ENCODE measurements at places on chromosomes 6 and 20. TPM values are rescaled to one million over a fixed set of nuclear protein-coding genes. Genes with fewer than 3 reads are reported as not detected.

- DNase-seq = peak; percentile 72
These were observed 96.2 kb upstream of the RSPO3 start for GRCh38 chr6:127022302-127022701.

DNA sequence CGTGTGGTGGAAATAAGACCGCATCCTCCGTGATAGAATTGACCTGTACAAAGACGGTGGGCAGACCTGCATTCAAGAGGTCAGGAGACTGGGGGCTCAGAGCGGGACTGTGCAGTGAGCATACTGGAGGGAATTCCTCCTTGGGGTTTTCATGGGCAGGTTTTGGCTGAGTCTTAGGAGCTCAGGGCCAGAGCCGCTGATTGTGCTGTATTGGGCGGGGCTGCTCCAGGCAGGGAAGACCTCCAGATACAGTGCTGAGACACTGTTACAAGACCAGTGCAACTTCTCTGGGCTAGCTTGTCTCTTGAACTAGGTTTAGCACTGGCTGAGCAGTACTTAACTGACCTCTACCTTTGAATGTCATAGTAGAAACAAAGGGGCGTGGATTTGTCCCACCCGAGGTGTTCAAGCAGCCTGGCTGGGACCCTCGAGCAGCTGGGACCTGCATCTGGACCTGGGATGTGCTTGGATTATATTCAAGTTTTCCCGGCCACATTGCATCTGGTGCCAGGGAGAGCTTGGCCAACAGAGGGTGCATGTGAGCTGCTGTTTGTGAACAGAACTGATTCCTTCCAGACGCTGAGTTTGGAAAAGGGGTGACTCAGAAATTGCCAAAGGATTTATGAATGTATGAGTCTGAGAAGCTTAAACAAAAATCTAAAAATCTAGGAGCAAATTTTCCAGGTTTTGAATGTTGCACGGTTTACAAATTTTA is 33.4 kb upstream of the SLC22A1 start:
- peak; percentile 86 for DNase-seq

Gene EEF1A1
- polyA plus RNA-seq = 12,921 TPM

Gene LTB
- 90.8 TPM for polyA plus RNA-seq

DNA sequence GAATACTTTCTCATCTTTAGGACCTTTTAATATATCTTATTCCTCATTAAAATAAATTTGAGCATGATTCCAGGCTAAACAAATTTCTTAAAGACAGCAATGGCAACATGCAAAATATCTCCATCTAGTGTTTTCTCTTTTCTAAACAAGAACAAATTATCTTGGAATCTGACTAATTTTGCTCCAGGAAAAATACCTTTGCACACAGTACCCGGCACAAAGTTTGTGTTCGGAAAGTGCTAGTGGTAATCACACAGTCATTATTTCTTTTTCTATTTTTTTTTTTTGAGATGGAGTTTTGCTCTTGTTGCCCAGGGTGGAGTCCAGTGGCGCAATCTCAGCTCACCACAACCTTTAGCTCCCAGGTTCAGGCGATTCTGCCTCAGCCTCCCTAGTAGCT is 8.2 kb upstream of the EFHC1 start:
- no peak for DNase-seq

GRCh38 chr6:158773581-158774449 is 45.4 kb downstream of the EZR start:
- peak; percentile 35 for DNase-seq

GRCh38 chr6:158972241-158973233 is 27.5 kb downstream of the RSPH3 start:
- no peak for DNase-seq

DNA sequence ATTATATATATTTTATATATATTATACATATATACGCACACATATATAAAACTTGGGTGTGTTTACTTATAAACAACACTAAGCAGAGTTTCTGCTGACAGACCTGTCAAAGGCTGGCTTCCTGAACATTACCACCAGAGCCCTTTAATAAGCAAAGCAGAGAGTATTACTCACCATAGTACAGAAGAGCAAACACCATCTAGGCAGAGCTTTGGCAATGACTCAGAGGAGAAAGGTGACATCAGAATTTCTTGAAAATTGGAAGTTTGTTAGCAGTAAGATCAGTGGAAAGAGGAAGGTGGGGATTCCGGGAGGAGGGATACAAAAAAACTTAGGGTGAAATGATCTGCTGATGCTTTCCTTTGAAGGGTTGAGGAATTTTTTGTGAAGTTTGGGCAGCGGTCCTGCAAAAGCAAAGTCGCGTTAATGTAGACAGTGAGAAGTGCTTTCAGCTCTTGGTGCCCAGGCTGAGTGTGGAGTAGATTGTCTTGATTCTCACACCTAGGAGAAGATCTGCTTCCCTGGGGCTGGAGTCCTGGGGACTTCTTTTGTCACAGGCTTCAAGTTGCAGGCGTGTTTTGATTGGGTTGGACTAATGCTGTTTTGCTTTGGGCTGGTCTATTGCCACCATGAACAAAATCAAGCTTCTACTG is 109.6 kb upstream of the BACH2 start:
- no peak for DNase-seq

Gene BRPF3
- polyA plus RNA-seq = 36.6 TPM

DNA sequence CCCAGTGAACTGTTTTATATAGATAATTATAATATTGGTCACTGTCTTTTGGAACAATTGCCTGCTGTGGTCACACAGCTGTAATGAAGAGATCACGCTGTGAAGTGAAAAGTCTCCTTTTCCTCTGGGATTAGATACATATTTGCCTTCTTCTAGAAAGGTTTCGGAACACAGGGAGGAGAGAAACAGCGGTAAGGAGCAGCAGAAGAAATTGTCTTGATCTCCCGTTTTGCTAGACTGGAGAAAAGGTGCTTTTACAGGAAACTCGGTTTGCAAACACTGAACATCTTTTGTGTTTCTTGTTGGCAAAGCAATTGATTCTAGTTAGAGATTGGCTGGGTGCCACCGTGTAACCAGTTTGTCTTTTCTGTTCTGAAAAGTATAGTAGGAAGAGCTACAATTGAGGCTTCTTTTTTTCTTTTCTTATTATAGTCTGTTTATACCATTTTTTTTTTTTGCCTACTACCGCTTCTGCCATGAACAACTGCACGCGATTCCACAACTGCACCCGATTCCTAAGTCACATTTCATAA is 404.1 kb upstream of the ID4 start:
- no peak for DNase-seq

Gene CALHM4
- not detected for polyA plus RNA-seq

GRCh38 chr6:85678026-85678601 is 35.4 kb upstream of the SYNCRIP start:
- DNase-seq = no peak

All from sigmoid colon (tissue), 7 donors.